ENCODE measurements at places on chromosomes 6 and 20. TPM values are rescaled to one million over a fixed set of nuclear protein-coding genes. Genes with fewer than 3 reads are reported as not detected.

- DNase-seq: no peak
Measured at GRCh38 chr6:134621858-134622257, 303.9 kb upstream of the SGK1 start.

DNA sequence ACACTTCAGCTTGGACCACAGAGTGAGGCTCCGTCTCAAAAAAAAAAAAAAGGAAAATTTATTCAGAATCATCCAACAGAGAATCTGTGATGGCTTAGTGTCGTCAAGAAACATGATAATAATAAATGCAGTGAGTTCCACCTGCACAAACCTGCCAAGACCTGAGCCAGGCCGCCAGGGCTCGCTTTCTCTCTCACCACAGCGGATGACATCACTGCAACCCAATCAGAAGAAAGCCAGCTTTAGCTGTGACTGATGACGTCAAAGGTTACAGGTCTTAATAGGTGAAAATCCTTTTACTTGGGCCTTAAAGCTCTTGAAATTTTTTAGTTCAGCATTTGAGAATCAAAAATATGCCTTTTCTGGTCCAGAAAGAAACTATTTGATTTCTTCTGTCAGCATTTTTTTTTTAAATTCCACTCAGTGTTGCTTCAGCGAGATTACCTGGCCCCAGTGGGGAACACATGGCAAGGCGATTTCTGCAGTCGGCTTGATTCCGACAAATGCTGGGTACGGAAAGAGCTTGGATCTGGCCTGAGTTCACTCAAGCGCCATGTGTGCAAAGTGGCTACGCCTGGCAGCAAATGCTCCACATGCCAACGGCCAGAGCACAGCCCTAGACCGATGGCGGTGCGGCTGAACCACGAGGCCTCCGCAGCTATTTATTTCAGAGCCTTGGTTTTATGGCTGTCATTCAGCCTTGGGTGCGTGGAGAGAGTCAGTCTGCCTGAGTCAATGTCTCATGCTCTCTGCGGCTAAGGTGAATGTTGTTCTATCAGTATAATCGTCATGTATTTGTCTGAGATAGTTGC lies 105.7 kb upstream of the QKI start:
- DNase-seq: no peak

- DNase-seq: no peak
Measured at GRCh38 chr20:4470375-4470774, 251.3 kb upstream of the PRND start.

GRCh38 chr6:106225581-106225980 lies 100.0 kb downstream of the ATG5 start:
- DNase-seq: no peak

DNA sequence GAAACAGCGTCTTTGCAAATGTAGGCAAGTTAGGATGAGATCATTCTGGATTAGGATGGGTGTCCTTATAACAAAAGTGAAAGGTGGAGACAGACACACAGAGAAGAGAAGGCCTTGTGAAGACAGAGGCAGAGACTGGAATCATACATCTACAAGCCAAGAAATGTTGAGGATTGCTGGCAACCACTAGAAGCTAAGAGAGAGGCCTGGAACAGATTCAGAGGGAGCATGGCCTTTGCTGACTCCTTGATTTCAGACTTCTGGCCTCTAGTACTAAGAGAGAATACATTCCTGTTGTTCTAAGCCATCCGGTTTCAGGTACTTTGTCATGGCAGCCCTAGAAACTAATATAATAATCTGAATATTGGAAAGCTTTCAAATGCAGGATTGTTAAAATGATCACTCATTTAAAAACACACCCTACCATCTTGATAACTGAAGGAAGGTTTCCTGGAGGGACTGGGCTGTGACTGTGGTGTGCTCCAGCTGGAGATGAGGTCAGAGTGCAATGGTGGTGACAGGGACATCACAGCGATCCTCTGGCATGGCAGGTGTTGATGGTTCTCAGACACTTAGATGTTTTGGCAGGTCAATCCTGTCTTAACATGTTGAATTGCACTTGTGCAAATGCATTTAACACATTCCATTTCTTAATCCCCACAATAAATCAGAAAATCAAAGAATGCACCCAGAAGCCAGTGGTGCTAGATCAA lies 25.1 kb downstream of the CD83 start:
- DNase-seq: no peak

GRCh38 chr6:134510142-134510541 lies 192.2 kb upstream of the SGK1 start:
- no peak for DNase-seq

DNA sequence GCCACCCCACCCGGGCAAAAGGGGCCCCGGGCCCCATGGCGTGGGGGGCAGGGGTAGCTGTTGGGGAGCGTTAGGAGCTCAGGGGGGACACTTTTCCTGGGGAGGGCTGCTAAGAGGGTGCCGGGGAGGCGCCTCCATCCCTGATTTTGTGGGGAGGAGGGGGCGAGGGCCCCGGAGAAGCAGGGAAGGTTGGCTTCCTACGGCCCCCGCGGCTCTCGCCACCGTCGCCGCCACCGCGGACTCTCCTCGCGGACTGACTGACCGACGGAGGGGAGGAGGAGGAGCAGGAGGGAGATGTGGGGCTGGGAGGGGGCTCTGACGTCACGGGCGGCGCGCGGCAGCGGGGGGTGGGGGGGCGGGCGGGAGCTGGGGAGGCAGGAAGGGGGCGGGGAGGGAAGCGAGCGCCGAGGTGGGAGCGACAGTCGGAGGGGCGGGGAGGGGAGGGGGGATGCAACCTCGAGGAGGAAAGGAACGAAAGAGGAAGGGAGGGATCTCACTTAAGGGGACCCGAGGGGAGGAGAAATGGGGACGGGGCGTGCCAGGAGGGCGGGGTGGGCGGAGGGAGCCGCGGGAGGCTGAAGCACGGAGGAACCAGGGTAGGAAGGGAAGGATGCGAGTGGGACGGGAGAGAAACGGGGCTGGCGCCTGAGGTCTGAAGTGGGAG lies 5.1 kb downstream of the GABBR1 start:
- DNase-seq: peak; percentile 94

The SNRPB2 gene
- 18.6 TPM for total RNA-seq

The SLPI gene
- 56.9 TPM for total RNA-seq

Data from sigmoid colon (tissue), 7 donors.